Germinal center (tissue), 1 donor: ENCODE measurements at places on chromosomes 6 and 20.
A peak's percentile ranks its signal among the peaks of the same experiment; 100 is the strongest.

GRCh38 chr6:133753756-133754155, 135.2 kb upstream of the TCF21 start:
- DNase-seq: no peak

DNA sequence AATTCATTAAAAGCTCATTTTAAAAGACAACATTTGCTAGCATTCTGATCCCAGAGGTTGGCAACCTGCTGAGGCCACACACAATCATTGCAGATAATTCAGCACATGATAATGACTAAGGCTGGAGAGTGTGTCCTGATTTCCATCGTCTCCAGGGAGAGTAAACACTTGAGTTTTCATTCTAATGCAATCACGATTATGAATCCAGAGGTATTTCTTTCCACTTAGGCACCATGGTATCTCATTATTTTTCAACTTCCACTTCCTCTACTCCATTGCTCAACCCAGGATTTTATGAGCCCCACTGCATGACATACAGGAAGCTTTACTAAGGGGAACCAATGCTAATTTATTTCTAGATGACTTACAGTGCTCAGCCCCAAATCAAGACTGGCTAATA, 273.8 kb upstream of the AGPAT4 start:
- DNase-seq: no peak

GRCh38 chr6:140045116-140045515, 670.7 kb upstream of the CITED2 start:
- DNase-seq: no peak

DNA sequence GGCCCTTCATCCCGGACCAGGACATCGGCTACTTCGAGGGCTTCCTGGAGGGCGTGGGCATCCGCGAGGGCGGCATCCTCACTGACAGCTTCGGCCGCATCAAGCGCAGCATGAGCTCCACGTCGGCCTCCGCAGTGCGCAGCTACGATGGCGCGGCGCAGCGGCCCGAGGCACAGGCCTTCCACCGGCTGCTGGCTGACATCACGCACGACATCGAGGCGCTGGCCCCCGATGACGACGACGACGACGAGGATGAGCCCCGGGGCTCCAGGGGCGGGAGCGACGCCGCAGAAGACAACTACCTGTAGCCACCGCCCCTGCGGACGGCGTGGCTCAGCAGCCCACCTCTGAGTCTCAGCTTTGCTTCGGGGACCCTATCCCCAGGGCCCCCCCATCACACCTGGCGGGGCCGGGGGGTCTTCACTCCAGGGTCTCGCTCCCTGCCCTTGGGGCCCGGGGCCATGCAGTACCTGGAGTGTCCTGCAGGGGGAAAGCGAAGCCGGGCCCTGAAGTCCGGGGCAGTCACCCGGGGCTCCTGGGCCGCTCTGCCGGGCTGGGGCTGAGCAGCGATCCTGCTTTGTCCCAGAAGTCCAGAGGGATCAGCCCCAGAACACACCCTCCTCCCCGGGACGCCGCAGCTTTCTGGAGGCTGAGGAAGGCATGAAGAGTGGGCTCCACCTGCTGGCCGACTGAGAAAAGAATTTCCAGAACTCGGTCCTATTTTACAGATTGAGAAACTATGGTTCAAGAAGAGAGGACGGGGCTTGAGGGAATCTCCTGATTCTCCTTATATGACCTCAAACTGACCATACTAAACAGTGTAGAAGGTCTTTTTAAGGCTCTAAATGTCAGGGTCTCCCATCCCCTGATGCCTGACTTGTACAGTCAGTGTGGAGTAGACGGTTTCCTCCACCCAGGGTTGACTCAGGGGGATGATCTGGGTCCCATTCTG, 20.8 kb upstream of the HCK start:
- DNase-seq: peak; percentile 71

- no peak for DNase-seq
Observed at GRCh38 chr20:54347166-54347833, 128.1 kb upstream of the DOK5 start.

DNA sequence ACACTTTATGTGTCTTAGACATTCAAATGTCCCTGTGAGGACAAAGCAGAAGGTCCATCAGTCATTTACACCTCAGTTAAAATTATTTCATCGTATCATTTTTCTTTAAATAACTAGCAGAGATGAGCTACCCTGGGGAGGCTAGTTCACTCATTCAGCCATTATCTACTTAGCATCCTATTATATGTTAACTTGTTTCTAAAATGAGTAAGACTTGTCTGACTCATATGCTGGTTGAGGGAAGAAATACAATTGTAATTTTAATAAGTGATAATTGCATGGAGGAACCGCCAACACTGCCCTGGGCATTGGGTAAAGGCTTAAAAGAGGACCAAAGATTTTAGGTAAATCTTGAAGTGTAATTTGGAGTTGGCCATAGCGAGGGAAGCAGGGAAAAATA, 12.4 kb upstream of the PTPRK start:
- no peak for DNase-seq

GRCh38 chr6:141077355-141078333, 1055.1 kb upstream of the GJE1 start:
- no peak for DNase-seq

DNA sequence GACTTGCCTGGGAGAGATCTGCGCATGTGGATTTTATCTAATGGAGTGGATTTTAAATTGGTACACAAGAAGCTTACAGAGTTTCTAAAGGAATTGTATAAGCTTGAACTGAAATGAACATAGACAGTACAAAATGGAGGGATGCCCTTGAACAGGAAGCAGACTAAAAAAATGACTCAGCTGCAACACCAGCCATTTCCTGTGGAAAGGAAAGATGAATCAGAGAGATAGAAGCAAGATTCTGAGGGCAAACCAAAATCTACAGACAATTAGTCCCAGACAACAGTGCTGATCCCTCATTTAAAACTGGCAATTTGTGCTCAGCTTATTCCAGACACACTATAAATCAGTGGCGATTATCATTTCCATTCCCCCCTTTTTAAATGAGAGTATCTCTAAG, 114.6 kb upstream of the TCF21 start:
- DNase-seq: no peak

DNA sequence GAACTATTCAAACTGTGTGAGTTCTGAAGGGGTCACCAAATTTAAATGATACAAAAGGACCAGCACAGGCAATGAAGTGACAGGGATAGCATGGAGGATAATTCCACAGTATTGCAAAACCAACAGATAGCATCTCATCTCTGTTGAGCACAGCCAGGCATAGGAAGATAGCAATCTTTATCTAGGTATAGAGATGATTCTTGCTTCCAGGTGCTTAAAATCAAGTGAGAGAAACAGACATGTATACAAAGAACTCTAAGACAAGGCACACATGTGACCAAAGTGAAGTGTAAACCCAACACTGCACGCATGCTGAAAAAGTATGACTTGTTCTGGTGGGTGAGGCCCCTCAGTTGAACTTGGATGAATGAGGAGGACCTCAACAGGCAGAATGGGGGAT, 48.4 kb upstream of the ARMC2 start:
- no peak for DNase-seq

DNA sequence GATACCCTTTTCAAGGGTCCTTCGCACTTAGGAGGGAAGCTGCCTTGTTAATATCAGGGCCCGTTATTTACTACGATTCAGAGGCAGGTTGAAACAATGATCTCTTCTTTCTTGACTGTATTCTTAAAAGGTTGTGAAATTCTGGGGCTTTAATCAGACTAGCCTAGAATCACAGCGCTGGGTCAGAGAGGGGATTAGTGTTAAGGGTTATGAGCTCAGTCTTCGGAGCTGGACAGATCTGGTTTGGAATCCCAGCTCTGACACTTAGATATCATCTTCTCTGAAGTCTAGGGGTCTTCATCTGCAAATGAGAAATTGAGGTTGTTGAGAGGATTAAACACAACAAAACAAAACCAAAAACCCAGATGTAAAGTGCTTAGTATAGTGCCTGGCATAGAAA, 77.4 kb downstream of the CD83 start:
- DNase-seq: no peak

- DNase-seq: no peak
Observed at GRCh38 chr6:138484018-138484731, 15.1 kb downstream of the NHSL1 start.

DNA sequence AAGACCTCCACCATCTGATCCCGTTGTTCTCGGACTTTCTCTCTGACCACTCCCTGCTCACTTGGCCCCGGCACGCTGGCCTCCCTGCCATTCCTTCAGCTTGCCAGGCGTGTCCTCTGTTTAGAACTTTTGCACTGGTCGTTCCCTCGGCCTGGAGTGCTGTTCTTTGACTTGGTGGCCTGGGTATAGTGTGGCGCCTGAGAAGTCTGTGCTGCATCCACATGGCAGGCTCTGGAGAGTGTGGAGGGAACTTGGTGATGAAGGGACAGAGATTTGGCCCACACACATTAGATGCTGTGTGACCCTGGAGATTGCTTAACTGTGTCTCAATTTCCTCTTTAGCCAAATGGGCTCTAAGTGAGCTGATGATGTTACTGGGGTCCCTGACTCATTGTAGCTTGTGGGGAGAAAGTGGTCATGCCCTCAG, 13.0 kb upstream of the TGM2 start:
- DNase-seq: no peak

DNA sequence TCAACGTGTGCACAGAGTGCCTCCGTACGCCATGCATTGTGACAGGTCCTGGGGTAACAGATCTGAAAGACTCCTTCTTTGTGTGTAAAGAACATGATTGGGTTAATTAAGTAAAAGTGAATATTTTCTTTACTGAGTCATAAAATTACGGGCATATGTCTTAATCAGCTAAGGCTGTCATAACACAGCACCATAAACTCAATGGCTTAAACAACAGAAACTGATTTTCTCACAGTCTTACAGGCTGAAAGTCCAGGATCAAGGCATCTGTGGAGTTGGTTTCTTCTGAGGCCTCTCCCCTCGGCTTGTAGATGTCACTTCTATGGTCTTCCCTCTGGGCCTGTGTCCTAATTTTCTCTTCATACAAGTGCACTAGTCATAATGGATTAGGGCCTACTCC, 176.9 kb downstream of the MTFR2 start:
- no peak for DNase-seq

- DNase-seq: no peak
Observed at GRCh38 chr6:114989279-114989964, 646.6 kb upstream of the HS3ST5 start.

GRCh38 chr6:36129941-36130666, at the start of gene MAPK13:
Gene MAPK13, plus strand, starts transcription at chr6:36130513. Its CDS starts 70 bp downstream, at chr6:36130583.
- DNase-seq: peak; percentile 71

GRCh38 chr20:20002101-20002998, 14.8 kb upstream of the NAA20 start:
- DNase-seq: no peak

DNA sequence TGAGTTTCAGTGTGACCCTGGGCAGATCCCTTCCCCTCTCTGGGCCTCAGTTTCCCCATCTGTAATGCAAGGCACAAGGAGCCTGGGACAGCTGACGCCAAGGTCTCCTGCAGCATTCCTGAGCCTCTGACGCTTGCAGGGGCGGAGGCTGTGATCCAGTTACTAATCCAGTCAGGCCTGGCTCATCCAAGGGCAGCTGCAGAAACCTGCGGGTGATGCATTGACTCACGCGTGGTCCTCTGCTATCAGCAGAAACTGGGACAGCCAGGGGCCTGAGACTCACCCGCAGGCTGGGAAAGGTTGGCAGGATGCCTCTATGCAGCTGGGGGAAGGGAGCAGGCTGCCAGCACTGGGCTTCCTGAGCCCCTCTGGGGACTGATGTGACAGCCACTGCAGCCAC, 65.0 kb upstream of the SIRPA start:
- DNase-seq: no peak

DNA sequence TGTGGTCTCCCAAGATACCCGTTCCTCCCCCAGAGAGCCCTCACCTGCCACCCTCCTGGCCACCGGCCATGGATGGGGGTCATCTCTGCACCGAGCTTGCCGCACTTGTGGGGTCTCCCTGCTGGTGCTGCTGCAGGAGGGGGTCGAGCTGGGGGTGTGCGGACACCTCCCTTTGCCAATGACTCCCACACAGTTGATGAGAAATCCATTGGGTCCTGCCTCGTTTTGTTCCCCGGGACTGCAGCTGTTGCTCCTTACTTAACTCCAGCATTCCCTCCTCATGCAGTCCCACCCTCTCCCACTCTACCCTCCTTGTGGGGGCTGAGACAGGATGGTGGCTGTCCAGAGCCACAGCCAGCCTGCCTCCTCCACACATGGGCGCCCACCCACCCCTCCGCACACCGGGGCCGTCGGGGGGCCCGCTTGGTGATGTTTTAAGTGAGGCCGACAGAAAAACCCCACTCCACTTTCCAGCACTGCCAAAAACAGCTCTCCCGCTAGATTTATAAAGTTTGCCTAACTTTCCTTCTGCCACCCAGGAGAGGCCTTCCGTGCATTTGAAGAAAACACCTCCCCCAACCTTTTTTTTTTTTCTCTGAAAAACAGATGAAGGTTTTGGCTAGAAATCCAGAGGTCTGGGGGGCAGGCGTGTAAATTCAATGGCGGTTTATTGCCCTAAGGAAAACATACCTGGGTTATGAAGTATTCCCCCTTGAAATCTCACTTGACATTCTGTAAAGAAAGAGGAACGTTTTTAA, 53.5 kb upstream of the APCDD1L start:
- no peak for DNase-seq

- no peak for DNase-seq
Observed at GRCh38 chr6:10300071-10300470, 114.8 kb downstream of the TFAP2A start.

DNA sequence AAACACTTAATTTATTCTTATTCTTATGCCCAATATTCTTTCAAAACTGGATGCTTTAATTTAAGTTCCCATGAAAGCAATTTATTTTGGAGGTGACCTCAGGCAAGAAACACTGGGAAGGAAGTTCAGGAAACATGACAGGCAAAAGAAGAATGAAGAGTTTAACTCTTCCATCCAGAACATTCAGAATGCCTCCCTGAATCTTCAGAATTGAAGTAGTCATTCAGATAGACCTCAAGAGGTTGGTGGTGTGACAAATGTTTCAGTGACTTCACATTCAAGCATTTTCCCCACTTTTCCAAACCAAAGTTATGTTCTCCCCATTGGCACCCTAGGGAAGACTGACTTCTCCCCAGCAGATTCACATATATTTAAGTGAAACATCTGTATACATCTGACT, 110.5 kb downstream of the HAO1 start:
- no peak for DNase-seq

GRCh38 chr6:109466212-109466923, 10.8 kb upstream of the MICAL1 start:
- no peak for DNase-seq

DNA sequence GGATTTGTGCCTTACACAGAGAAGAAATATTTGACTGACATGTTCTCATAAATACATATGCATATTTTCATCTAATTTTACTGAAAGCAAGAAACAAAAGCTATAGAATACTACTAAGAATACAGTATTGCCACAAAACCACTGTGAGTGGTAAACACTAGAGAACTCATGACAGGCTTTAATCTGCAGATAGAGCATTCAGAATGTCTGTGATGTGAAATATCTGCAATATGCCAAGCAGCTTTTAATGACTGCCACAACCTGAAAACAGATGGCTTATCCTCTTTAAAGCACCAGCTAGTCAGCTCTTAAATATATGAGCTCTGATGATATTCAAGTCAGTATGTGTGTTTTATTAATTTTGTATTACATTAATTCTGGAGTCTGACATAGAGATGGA, 3.4 kb downstream of the NAPB start:
- no peak for DNase-seq

- DNase-seq: no peak
Observed at GRCh38 chr6:49499623-49500022, at the start of gene GLYATL3. Gene GLYATL3, plus strand, starts transcription at chr6:49499923. Its CDS starts 12,068 bp downstream, at chr6:49511991.

- no peak for DNase-seq
Observed at GRCh38 chr6:34095136-34095505, 50.8 kb downstream of the GRM4 start.

GRCh38 chr6:87220997-87221396, 65.6 kb downstream of the ZNF292 start:
- DNase-seq: no peak
